Stimulated activated naive CD8-positive, alpha-beta T cell treated with anti-CD3 and anti-CD28 coated beads, Interleukin-15, amount 100 ng/mL, for 72 hours (primary cell): ENCODE measurements at places on chromosomes 16 and 17.

DNA sequence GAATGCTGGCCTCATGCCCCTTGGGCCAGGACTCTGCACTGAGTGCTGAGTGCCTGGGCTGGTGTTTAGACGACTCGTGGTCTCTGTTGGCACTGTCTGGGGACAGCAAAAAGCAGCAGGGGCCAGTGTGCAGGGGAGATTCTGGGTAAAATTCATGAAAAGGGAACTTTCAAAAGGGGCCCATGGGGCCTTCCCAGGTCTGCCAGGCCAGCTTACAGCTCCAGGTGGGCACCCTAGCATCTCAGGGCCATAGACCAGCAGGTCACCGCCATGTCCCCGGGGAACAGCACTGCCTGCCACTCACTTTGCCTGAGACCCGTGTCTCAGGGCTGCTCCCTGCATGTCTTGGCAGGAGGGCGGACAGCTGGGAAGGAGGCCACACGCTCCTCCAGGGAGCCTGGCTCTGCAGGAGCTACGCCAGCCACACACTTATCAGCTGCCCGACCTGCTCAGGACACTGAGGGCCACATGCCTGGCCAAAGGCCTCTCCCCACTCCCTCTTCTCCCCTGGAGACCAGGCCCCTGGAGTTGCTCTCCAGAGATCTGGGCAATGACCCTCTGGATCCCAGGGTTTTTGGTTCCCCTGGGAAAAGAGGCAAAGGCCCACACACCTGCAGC is 8.8 kb upstream of the FASN start:
- DNase-seq = no peak

DNA sequence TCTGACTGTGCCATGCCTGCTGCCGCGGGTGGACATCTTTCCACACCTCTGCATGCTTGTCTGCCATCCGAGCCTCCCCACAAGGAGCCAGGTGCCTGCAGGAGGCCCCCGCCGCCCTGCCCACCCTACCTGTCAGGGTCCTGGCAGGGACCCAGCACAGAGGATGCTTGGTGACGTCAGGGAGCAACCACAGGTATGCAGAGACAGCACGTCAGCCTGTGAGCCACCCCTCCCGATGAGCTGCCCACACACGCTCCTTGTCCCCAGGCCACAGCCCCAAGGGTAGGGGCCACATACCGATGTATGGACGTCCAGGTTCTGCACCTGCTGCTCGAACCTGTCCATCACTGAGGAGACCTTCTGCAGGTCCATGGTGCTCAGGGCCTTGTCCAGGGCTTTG is 10.6 kb downstream of the CHMP1A start:
- no peak for DNase-seq

GRCh38 chr16:80585764-80586163 is 45.0 kb downstream of the DYNLRB2 start:
- DNase-seq = no peak

GRCh38 chr16:5447734-5448133 is 350.1 kb upstream of the EEF2KMT start:
- no peak for DNase-seq

DNA sequence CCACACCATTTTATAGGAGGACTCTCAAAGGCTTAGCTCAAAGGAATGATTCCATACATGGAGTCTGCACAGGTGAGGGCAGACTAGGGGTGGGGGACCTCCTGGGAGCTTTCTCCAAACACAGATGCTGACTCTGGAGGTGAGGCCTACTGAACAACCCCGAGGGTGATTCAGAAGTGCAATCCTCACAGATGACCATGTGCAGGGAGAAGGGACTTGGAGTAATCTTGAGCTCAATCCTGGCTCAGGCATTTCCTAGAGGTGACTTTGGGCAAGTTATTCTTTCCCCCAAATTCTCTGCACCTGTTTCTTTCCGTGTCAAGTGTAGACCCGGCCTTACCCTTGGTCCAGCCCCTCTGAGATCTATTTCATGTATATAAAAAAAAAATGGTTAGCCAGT is 401.5 kb downstream of the SLC39A11 start:
- no peak for DNase-seq

DNA sequence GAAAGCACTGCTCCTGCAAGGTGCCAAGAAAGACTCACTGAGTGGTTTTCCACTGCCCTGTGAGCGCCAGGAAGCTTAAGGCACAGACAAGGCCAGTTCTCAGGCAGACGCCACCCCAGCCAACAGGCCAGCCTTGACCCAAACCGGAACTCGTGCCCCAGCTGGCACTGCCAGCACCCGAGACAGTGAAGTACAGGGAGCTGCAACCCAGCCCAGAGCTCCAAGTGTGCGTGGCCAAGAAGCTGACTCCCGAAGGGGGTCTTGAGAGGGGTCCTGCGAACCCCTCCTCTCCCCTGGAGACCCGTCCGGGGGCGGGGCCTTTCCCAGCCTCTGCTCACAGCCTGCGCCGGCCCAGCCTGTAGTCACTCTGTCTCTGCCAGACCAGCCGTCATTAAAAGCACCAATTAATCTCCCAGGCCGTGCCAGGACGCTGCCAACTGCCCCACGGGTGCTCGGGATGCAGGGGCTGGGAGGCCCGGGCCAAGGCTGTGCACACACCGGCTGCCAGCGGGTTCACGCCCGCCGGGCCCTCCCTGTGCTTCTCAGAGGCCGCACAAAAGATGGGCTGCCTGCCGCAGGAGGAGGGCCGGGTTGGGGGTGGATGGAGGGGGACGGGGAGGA is 4.4 kb upstream of the SOX8 start:
- no peak for DNase-seq

DNA sequence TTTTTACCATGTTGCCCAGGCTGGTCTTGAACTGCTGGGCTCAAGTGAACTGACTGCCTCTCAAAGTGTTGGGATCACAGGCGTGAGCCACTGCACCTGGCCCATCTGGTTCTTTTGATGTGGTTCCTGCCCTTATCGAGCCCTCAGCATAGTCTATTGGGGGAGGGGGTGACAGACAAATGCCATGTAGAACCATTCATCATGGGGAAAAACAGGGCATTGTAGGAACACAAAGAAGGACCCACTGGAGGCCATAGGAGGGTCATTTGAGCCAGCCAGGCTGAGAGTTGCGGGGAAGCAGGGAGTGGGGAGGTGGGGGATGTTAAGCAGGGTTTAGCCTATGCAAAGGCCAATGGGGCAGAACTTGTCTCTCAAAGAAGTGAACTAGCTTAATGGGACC is 11.9 kb downstream of the SEC14L5 start:
- no peak for DNase-seq

- no peak for DNase-seq
Measured at GRCh38 chr16:78399384-78399783, 299.9 kb downstream of the WWOX start.
